Muscle of back (tissue), 13 donors: ENCODE measurements at places on chromosomes 6 and 20.

DNA sequence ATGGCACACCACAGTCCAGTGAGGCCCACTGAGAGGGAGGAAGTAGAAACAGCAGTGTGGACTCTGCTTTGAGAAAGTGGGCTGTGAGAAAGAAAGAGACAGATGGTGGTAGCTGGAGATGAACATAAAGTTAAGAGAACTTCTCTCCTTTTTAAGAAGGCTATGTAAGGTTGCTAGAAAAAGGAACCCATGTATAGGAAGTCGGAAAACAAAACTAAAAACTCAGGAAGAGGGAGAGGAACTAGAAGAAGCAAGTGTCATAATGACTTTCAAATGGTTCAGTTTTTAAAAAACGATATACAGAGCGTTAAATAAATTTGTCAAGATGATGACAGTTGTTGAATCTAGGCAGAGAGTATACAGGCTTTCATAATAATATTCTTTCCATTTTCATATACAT lies 25.4 kb upstream of the GMNN start:
- no peak for DNase-seq

DNA sequence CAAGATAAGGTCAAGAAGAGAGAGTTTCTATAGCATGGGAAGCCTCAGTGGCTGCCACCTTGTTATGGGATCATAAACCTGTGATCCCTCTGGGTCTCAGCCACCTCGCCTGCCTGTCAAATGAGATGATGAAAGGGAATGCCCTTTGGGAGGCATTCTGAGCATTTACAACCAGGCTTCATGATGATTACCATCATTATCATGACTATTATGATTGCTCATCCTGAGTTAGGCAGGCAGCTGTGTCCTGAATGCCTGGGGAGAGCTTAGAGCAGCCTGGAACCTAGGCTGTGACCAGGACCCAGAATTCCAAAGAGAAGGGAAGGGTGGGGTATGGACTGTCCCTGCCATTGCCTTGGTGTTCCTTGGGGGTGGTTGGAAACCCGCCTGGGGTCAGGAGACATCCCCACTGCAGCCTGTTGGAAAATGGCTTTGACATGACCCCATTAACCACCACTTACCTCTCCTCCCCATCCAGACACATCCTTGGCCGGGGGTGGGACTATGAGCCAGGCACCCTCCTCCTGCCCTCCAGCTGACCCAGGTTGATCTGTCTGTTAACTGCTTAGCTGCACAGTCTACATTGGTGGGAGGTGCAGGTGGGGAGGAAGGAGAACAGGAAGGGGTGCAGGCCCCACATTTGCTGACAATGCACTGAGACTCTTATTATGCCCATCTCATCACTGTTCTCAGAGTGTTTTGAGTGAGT lies 51.9 kb downstream of the LRFN2 start:
- no peak for DNase-seq

DNA sequence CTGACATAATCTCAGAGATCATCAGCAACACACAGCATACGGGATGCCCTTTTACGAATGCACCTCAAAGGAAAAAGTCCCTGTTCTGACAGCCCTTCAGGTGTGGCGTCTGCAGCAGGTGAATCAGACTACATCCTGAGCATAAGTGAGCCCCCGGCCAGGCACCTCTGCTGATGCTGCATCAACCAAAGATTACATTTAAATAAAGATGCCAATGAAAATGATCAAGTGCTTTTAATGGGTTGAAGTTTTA lies 58.7 kb downstream of the INSM1 start:
- DNase-seq: no peak

GRCh38 chr20:62428396-62429295 lies 1.3 kb upstream of the RBBP8NL start:
- no peak for DNase-seq

GRCh38 chr20:4176187-4176586 lies 160.8 kb upstream of the RNF24 start:
- DNase-seq: no peak
